Activated naive CD8-positive, alpha-beta T cell treated with anti-CD3 and anti-CD28 coated beads for 36 hours (primary cell): ENCODE measurements at places on chromosomes 5 and 9.

DNA sequence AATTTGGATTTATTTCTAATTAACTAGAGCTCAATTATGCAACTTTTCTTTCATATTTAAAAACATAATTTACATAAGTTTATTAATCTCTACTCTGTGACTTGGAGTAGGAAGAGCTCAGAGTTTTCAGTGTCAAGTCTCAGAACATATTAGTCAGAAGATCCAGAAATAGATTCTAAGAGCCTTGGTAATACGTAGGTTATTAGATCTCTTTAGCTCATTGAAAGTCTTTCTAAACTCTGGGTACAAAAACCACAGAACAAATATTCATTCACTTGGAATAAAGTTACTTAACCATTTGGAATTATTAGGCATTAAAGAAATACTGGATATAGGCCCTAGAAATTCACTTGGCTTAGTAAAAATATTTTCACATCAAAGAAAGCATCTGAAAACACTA lies 26.3 kb upstream of the ISCA1 start:
- H3K27me3 ChIP-seq = no peaks in the 10 kb centered on the region
- no peak for DNase-seq
- no peak overlapping the region for H3K4me3 ChIP-seq
- H3K4me1 ChIP-seq = peaks cover 7% of the 10 kb centered on the region

DNA sequence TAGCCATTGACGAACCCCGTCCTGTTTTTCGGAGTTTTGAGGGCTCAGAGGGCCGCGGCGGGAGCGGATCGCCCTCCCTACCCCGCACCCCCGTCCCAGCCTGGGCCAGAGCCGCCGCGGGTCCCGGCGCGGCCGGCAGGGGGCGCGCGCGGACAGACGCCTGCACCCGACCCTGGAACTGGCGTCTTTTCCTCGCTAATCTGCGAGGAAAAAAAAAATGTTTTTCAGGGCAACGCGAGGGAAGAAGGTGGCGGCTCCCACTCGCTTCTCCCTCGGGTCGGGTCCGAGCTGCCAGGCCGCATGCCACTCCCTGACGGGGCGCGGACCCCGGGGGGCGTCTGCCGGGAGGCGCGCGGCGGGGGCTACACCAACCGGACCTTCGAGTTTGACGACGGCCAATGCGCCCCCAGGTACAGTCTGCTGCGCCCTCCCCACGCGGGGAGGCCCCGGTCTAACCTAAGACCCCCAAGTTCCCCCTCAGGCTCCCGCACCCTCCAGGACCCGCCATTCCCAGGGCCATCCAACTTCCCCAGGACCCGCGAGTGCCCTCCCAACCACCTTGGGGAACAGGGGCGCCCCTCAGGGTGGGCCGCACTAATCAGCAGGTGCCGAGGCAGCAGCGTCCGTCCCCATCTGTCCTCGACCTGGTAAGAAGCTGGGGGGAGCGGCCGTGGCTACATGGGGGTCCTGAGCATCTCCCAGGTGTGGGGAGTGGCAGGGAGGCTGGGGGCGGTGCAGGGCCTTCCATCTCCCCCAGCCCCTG lies at the start of gene KCNT1:
KCNT1 (plus strand) TSS at position 227 of the 763 bp plus-strand sequence; CDS start at position 301, 74 bp downstream.
- no peak within 1 kb of the TSS for H3K27ac ChIP-seq
- no peak within 1 kb of the TSS for H3K4me3 ChIP-seq
- H3K27me3 ChIP-seq = peaks cover 23% of the 10 kb centered on the region
- H3K4me1 ChIP-seq = no peaks in the 10 kb centered on the region
- H3K36me3 ChIP-seq = no peaks in the 10 kb centered on the region

DNA sequence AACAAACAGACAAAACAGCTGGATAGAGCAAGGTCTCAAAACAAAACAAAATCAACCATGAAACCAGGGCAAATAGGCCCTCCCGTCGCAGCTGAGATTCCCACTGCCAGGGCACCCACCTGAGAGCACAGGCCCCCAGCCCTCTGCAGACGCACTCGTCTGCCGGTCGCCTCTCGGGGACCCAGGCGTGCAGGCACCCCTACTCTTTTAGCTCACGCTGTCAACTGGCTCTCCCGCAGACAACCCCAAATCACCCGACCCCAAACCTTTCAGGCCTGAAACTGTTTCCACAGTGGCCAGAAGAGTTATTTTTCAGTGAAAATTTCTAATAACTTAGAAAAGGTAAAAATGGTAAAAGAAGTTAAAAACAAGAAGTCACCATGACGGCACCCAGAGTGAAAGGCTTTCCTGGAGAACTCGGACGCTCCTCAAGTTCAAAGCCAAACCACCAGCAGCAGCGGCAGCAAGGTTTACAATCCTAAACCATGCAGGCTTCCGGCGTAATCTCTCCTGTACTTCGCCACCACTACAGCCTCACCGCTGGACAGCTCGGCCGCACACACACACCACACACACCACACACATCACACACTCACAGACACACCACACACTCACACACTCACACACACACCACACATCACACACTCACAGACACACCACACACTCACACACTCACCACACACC lies 1.9 kb upstream of the UBE2QL1 start:
- H3K27me3 ChIP-seq = peaks cover 43% of the 10 kb centered on the region
- H3K4me1 ChIP-seq = peaks cover 4% of the 10 kb centered on the region
- H3K4me3 ChIP-seq = no peak overlapping the region
- H3K36me3 ChIP-seq = no peaks in the 10 kb centered on the region
- no peak overlapping the region for H3K27ac ChIP-seq
- DNase-seq = no peak

- no peak overlapping the region for H3K4me3 ChIP-seq
- H3K36me3 ChIP-seq = no peaks in the 10 kb centered on the region
- H3K27me3 ChIP-seq = peaks cover 25% of the 10 kb centered on the region
- peaks cover 3% of the 10 kb centered on the region for H3K4me1 ChIP-seq
- H3K27ac ChIP-seq = no peak overlapping the region
- no peak for DNase-seq
Observed at GRCh38 chr5:95241635-95242034, 43.3 kb downstream of the MCTP1 start.
